ENCODE measurements at places on chromosomes 13 and 19.

GRCh38 chr19:53103234-53104203 is at the start of gene ZNF160:
ZNF160 (minus strand) TSS chr19:53103422; CDS start chr19:53086276, 17,146 bp downstream.
- peak; percentile 96 for DNase-seq

GRCh38 chr19:6033744-6034264 is 55.9 kb upstream of the RANBP3 start:
- no peak for DNase-seq

DNA sequence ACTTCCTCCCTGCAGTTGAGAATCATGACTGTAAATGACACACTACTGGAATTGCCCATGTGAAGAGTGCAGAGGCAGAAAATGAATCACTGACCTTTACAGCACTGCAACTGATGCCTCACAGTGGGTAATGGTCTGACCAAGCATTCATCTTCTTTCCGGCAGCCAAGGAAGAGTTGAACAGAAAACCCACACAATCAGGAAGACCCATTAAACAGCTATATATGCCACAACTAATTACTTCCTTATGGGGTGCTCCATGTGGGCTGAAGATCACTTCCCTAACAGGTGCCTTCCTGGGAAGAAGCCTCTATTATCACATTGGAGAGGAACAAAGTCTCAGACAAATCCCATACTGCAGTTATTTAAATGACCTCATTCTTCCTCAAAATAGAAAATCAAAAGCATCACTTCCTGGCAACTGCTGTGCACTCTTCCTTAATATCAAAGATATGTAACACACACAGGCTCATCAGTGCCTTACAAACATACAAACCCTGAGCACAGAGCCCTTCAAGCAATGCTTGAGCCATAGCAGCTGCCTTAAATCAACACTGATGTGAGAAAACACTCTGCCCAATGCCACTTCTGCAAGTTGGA is 45.8 kb downstream of the RUBCNL start:
- no peak for DNase-seq

- no peak for DNase-seq
Measured at GRCh38 chr13:40217675-40218074, 448.8 kb downstream of the FOXO1 start.

GRCh38 chr19:44765033-44765948 is 12.4 kb upstream of the CBLC start:
- no peak for DNase-seq

GRCh38 chr13:91278888-91279287 is 68.6 kb upstream of the MIR17HG start:
- no peak for DNase-seq

DNA sequence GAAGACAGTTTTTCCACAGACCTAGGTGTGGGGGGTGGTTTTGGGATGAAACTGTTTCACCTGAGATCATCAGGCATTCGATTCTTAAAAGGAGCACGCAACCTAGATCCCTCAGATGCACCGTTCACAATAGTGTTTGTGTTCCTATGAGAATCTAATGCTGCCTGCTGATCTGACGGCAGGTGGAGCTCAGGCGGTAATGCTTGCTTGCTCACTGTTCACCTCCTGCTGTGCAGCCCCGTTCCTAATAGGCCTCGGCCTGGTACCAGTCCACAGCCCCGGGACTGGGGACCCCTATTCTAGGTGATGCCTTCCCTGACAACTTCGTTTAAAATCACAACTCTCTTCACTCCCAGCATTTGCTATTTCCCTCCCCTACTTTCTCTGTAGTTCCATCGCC is 149.6 kb downstream of the IER2 start:
- DNase-seq: no peak

DNA sequence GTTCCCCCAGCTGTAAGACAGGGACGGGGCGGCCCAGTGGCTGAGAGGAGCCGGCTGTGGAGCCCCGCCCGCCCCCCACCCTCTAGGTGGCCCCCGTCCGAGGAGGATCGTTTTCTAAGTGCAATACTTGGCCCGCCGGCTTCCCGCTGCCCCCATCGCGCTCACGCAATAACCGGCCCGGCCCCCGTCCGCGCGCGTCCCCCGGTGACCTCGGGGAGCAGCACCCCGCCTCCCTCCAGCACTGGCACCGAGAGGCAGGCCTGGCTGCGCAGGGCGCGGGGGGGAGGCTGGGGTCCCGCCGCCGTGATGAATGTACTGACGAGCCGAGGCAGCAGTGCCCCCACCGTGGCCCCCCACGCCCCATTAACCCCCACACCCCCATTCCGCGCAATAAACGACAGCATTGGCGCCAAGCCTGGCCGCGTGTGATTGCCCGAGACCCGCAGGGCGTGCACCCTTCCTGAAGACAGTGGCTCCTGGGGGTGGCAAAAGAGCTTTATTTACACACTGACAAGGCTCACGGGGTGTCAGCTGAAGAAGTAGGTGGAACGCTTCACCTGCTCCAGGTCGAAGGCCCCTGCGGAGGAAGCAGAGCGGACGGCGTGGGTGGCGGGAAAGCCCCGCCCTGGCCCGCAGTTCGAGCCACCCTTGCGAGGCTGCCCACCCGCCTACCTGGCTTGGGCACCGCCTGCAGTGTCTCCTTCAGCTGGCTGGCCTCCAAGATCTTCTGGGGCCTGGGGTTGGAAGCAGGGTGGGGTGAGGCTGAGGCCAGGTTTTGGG is 16.4 kb downstream of the POLRMT start:
- no peak for DNase-seq

- DNase-seq: no peak
Measured at GRCh38 chr19:46599716-46600373, 1.3 kb upstream of the CALM3 start.

DNA sequence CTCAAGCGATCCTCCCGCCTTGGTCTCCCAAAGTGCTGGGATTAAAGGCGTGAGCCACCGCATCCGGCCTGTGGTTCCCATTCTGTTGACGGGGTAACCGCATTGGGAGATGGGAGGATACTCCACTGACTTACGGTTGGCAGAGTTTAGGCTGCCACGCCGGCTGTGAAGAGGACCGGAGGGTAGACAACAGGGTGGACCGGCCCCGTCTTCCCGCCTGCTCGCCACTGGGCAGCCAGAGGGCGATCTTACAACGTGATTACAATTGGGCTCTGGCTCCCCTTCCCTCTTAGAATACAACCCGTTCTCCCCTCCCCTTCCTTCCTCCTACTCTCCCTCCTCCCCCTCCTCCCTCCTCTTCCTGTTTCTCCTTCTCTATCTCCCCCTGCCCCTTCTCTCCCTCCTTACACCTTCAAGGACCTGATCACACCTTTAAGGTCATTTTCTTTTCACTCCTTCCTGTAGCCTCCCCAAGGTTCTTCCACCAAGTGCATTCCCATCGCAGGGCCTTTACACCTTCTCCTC is 957 bp upstream of the CCDC194 start:
- DNase-seq: no peak

- DNase-seq: no peak
Measured at GRCh38 chr13:94701313-94702180, 10.8 kb downstream of the SOX21 start.

GRCh38 chr19:56927791-56928207 is 87.3 kb upstream of the PEG3 start:
- no peak for DNase-seq

DNA sequence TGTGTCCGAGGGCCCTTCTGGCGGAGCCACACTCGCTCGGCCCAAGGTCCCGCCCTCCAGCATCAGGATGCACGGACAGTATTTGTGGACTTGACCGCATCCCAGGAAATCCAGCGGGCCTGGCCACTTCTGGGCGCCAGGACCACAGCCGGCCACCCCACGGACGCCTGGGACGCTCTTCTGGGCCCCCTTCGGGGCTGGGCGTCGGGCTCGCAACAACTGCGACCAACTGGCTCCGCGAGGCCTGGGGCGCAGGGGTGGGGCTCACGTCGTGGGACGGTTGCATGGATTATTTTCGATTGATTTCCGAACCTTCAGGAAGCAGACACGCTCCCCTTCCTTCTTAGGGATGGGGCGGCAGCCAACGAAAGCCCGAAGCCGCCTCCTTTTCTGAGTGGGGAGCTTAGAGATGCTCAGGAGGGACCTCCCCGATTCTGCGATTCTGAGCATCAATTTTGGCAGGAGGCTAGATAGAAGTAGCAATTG is 521 bp upstream of the NUP58 start:
- peak; percentile 71 for DNase-seq

GRCh38 chr19:51173681-51174080 is 31.6 kb downstream of the SIGLEC7 start:
- DNase-seq: no peak

GRCh38 chr13:29607465-29607864 is 12.0 kb upstream of the SLC7A1 start:
- no peak for DNase-seq

DNA sequence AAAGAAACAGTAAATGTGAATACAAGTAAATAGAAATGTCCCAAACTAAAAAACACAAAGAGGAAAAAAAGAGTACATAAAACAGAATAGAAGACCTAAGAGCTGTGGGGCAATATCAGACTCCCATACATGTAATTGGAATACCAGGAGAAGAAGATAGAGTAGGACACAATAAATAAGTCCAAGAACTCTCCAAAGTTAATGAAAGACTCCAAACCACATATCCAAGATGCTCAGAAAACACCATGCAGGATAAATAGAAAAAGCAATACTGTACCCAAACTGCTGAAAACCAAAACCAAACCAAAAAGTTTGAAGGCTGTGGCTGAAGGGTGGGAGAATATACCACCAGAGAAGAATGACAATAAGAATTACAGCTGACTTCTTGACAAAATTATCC is 18.3 kb downstream of the THSD1 start:
- DNase-seq: no peak

DNA sequence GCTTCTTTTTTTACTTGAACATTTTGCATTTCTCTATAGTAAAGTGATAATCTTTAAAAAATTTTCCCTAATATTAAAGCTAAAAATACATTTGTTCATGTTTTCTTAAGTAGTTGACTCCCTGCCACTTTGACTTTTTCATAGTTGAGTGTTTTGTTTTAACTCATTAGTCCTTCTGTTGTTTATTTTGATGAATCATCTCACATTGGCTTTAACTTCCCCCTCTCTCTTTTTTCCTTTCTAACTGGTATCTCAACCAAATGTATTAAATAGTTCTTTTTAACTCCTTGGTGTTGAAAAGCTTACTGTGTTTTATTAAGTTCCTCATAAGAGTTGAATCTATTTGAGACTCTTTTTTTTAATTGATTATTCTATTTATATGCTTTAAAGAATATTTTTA is 2.8 kb downstream of the TNFSF13B start:
- DNase-seq: no peak

DNA sequence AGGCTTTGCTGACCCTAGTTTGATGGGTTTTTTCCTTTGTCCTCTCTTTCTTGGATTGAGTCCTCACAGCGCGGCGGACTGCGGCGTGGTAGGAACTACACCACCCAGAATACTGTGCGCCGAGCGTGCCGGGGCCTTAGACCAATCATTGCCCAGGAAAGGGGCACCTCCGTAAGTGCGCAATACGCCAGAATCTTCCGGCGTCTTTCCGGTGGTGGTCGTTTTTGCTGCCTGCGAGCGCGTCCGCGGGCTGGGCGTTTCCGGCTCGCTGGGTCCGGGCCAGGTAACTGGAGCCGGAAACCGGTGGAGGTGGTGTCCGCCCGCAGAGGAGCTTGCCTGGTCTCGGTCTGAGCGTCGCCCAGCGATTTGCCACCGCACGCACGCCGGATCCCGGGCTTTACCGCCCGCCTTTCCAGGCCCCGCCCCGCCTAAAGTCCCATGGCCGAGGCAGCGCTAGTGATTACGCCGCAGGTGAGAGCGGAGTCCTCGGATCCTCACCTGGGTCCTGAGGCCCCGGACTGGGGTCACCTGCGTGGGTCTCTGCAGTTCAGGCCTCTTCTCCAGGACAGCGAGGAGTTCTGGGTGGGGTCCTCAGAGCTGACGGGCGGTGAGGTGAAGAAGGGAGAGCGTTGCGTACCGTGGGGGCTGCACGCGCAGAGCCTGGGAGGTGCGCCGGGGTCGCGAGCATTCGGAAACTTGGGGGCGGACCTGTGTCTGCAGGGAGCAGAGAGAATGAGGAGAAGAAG is at the start of gene ZNF549:
Gene ZNF549 (plus strand): TSS at position 221 of the 746 bp plus-strand sequence. CDS start 218 bp downstream, at position 439.
- DNase-seq: peak; percentile 69

DNA sequence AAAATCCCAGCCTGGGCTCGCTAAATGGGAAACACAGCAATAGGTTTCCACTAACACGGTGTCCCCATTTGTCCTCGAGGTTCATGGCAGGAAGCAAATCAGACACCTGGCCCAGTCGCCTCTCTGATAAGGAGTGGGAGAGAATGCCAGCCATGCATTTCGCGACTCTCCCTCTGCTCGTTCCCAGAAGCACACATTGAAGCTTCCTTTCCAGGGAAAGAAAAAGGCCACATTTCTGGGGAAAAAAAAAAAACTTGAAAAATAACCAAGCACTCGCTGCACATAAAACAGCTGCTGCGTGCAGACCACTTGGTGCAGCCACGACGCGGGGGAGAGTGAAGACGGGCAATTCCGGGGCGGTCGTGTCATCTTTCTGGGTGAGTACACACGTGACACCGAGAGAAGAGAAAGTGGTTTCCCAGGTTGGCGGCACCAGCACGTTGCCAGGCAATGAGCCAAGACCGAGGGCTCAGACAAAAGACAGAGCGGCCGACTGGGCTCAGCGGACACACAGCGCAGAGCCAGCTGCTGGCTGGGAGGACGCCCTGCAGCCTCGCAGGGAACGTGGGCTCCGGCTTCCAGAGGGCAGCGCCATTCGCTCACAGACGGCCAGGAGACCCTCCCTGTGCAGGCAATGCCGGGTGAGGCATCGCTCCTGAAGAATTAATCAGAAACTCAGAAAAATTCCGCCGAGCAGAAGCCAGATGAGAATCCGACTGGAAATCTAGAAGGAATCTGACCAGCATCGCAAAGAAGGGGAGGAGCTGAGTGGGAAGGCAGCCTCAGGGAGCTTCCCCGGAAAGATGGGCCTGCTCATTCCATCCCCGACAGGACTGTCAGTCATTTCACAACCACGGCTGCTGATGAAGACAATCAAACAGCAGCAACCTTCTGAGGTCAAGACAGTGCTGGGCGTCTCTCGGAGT is 83.2 kb upstream of the IRS2 start:
- DNase-seq: peak; percentile 37

- no peak for DNase-seq
Measured at GRCh38 chr13:45105895-45106294, 14.4 kb upstream of the GTF2F2 start.

DNA sequence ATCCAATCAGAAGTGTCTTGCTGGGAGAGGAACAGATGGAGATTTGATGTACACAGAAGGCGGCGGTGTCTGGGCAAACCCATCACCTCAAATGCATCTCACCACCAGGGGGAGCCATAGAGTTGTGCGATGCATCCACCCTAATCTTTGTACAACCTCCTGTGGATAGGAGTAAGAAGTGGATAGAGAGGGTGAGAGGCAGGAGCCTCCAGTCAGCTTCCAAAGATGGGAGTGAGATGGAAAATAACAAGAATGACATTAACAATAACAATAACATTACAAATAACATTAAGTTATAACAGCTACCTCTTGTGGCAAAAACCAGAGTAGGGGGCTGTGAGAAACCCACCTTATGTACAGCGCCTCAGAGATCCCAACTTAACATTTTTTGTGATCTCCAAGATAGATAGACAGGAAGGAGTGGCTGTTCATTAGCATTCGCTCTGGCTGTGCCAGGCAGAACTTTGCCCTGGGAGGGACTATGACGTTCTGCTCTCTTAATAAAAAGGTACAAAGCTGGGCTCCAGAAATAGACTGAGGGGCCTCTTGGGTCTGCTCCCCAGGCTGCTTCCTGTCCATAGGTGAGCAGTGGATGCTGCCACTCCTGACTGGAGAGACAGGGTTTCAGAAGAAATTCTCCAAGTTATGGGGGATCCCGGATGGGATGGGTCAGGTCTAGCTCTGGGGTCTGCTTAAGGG is 5.2 kb upstream of the CEACAM18 start:
- peak; percentile 22 for DNase-seq

- no peak for DNase-seq
Measured at GRCh38 chr13:113092776-113093579, 12.6 kb upstream of the F7 start.
